ENCODE measurements at places on chromosomes 6 and 20. TPM values are rescaled to one million over a fixed set of nuclear protein-coding genes. Genes with fewer than 3 reads are reported as not detected.

The SIRPB1 gene
- 0.26 TPM for total RNA-seq

The FAXC gene
- 19.4 TPM for total RNA-seq

The SLC22A1 gene
- total RNA-seq: 0.53 TPM

The B3GAT2 gene
- total RNA-seq: 1.5 TPM

The BTNL2 gene
- total RNA-seq: not detected

The ZNF341 gene
- total RNA-seq: 1.4 TPM

The REM1 gene
- 4.1 TPM for total RNA-seq

The SYNDIG1 gene
- total RNA-seq: 2.2 TPM

The OPRM1 gene
- 1.2 TPM for total RNA-seq

The FOXC1 gene
- total RNA-seq: 7.3 TPM

The RNF182 gene
- 0.90 TPM for total RNA-seq

GRCh38 chr6:167345348-167345747 is 20.5 kb downstream of the TTLL2 start:
- DNase-seq: no peak

DNA sequence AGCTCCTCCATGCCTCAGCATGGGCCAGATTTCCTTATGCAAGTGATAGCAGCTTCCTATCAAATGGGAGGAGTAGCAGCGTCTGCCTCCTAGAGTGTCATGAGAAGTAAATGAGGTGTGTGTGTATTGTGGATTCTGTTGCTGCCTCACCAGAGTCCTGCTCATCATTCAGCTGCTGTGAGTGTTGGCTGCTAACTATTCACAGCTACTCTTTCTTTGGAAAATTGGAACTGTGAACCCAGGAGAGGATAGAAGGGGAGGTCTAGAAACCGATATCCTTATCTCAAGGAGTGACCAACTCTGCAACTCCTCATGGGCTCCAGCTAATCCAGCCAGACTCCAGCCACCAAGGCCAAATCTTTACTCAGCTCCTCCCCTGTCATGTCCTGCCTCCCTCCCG is 63.3 kb downstream of the TOX2 start:
- no peak for DNase-seq

GRCh38 chr20:37243937-37244571 is 17.6 kb downstream of the GHRH start:
- DNase-seq: no peak

- DNase-seq: no peak
Observed at GRCh38 chr20:56202493-56203077, 45.9 kb upstream of the MC3R start.

- no peak for DNase-seq
Observed at GRCh38 chr6:46490425-46491200, 636 bp downstream of the RCAN2 start.

DNA sequence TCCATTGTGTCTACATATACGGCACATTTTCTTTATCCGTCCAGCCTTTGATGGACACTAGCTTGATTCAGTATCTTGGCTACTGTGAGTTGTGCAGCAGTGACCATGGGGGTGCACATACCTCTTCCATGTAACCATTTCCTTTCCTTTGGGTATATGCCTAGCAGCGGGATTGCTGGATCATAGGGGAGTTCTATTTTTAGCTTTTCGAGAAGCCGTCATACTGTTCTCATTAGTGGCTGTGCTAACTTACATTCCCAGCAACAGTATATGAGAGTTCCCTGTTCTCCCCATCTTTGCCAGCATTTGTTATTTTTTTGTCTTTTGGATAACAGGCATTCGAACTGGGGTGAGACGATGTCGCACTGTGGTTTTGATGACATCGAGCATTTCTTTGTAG is 395.0 kb downstream of the SMOC2 start:
- no peak for DNase-seq

- no peak for DNase-seq
Observed at GRCh38 chr6:155461556-155461955, 5.9 kb upstream of the NOX3 start.

DNA sequence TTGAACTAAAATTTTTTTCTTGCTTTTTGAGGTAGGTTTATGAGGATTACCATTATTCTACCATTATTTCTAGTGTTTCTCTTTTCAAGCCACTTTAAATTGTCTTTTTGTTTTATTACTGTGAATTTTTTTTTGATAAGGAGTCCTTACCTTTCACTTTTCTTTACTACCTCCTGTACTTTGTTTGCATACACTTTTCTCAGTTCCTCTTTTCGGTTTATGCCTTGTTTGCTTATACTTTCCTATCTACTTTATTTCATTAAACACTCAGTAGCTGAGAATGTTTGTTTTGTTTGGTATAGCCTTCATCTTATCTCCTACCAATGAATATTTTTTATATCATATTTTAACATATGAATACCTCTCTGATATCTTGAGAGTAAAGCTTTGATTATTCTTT is 147.9 kb downstream of the TFAP2B start:
- DNase-seq: no peak

- no peak for DNase-seq
Observed at GRCh38 chr6:162387718-162388382, 339.7 kb downstream of the PRKN start.

DNA sequence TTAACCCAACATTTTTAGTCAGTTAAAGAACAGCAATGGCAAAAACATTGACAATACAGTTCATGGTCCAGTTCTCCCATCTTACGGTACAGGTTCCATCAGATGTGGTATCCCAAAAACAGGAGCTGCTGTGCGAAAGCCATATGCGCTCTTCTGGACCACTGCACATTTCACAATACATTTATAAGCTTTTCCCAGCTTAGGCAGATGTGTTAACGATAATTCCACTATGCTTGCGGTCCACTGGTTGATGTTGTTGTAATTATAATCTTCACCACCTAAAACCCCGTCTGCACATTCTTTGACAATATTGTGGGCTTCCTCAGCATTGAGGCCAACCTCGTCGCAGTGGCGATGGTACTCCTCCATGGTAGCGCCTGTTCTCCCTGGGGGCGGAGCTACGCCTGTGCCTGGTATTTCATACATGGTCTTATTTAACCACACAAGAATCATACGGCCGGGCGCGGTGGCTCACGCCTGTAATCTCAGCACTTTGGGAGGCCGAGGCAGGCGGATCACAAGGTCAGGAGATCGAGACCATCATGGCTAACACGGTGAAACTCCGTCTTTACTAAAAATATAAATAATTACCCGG is 52.0 kb downstream of the BFSP1 start:
- DNase-seq: no peak

DNA sequence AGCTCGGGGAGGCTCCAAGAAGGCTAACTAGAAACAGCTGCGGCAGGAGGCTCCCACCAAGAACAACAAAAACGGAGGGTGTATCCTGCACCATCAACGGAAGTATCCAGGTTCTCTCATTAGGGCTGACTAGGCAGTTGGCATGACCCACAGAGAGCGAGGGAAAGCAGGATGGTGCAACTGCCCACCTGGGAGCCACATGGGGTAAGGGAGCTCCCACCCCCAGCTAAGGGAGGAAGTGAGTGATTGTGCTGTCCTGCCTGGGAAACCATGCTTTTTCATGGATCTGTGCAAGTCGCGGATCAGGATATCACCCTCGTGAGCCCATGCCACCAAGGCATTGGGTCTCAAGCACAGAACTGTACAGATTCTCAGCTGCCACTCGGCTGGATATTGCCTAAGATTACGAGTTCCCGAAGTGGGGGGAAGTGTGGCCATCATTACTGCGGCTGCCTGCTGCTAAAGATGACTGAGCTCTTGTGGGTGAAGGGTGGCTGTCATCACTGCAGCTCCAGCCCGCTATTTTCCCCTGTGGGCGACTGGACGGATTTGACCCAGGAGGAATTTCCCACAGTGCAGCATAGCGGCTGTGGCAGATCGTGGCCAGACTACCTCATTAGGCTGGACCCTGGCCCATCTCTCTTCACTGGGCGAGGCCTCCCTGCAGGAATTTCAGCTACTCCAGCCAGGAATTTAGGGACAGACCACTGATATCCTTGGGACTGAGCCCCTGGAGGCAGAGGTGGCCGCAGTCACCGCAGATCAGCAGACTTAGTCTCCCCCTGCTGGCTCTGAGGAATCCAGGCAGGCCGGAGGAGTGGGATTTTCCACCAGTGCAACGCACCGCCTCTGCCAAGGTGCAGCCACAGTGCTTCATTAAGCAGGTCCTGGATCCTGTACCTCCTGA is 515.7 kb downstream of the FRK start:
- DNase-seq: no peak

DNA sequence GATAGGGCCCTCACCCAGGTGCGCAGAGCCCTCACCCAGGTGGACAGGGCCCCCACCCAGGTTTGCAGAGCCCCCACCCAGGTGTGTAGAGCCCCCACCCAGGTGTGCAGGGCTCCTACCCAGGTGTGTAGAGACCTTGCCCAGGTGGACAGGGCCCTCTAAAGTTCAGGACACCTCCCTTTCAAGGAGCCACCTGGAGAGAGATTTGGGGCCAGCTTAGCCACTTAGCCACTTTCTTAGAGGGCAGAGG is 280.2 kb downstream of the TAF4 start:
- no peak for DNase-seq

DNA sequence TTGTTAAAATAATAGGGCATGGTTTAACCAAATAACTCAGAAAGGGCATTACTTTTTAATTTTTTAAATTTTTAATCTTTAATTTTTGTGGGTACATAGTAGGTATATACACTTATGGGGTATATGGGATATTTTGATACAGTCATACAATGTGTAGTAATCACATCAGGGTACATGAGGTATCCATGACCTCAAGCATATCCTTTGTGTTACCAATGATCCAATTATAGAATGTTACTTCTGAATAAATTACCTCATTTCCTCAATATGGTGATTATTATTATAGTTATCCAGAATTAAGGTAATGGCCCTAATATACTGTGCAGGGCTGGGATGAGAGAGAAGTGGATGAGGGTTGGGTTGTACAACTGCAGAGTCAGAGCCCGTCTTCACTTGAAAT is 45.1 kb upstream of the TMEM30A start:
- no peak for DNase-seq

GRCh38 chr20:31517373-31517772 is 3.1 kb downstream of the HM13 start:
- DNase-seq: no peak

- DNase-seq: no peak
Observed at GRCh38 chr6:76888351-76888750, 574.9 kb downstream of the HTR1B start.

GRCh38 chr6:13407709-13408695 is 79.4 kb downstream of the GFOD1 start:
- DNase-seq: no peak

- DNase-seq: no peak
Observed at GRCh38 chr20:8744228-8744844, 324.6 kb upstream of the PLCB4 start.

DNA sequence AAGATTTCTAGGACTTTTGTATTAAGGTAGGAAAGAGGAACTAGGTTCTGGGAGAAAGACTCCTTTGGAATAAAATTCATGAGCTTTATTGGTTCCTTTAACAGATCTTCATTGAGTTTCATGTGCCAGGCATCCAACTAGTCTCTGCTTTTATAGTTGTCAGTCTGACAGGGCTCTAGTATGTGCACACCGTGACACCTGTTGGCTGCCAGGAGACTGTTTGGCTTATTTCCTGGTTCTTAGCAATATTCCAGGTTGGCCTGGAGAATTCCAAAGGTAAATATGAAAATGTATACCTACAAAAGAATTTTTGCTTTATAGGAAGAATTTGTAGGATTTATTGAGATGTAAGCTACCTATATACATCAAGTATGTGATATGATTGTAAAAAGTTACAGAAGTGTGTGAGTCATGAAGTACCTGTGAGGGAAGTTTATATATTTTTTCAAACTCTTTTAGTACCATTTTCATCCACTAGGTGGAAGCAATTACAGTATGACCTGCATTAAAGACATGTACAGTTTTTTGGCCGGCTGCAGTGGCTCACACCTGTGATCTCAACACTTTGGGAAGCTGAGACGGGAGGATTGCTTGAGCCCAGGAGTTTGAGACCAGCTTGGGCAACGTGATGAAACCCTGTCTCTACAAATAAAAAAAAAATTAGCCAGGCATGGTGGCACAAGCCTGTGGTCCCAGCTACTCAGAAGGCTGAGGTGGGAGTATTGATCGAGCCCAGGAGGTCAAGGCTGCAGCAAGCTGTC is 35.2 kb downstream of the NDUFAF5 start:
- DNase-seq: peak; percentile 41

- no peak for DNase-seq
Observed at GRCh38 chr20:34820805-34821578, 4.5 kb downstream of the NCOA6 start.

DNA sequence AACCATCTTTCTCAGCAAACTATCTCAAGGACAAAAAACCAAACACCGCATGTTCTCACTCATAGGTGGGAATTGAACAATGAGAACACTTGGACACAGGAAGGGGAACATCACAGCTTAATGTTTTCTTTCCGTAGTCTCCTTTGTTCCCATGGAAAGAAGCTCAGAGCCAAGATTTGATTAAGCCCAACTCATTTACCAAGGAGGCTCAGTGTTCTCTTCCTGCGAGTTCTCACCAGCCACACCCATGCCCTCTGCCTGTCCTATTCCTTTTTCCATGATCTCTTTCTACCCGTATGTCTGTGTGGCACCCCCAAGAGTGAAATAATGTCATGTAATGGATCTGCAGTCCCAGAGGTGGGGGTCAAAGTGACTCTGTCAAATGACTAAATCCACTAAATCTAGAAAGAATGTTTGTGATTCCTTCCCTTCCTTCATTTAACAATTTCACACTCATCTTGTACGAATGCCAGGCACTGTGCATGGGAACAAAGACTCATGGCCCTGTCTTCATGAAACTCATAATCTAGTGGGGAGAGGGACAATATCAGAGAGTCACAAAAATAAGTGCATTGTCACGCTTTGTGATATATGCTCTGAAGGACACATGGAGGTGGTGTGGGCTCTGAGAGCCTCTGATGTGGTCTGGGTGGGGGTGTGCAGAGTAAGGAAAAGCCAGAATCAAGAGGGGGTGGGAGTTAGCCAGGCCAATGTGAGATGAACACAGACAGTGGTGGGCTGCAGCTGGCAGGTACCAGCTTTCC is 292.1 kb downstream of the CDC5L start:
- no peak for DNase-seq

DNA sequence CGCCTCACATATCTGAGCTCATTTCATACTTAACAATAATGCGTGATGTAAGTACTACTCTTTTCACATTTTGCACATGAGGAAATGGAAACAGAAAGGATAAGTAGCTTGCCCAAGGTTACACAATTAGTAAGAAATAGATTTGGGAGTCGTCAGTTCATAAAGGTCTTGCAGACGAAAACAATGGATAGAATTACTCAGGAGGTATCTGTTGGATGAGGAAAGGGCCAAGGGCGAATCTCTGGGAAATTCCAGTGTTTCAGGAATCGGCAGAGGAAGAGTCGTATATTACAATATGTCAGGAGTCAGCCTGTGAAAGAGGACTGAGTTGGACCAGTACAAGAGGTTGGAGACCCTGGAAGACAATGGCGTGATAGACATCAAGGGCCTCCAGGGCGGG is 12.8 kb upstream of the EDN1 start:
- DNase-seq: no peak

- DNase-seq: no peak
Observed at GRCh38 chr6:31797588-31797987, 2.0 kb upstream of the VARS1 start.

Data from urinary bladder (tissue), 4 donors.